ENCODE measurements at places on chromosomes 12 and 14.

DNA sequence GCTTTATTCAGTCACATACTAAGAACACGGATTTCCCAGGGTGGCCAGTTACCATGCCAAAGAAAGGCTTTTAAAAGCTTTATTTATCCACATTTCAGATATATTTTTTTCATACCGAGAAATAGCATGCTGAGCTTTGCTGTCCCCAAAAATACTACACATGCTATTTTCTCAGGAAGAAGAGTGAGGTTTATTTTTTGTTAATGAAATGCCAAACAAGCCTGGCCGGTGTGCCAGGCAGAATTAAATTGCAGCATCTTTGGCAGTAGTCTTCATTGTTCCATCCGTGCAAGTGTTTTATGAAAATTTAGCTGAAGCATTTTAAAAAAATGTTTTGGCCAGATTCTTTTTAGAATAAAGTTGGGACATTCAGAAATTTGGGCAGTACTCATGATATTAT lies 18.8 kb downstream of the RMST start:
- no peak for DNase-seq

GRCh38 chr12:127262615-127263014 lies 1004.4 kb upstream of the TMEM132C start:
- no peak for DNase-seq

DNA sequence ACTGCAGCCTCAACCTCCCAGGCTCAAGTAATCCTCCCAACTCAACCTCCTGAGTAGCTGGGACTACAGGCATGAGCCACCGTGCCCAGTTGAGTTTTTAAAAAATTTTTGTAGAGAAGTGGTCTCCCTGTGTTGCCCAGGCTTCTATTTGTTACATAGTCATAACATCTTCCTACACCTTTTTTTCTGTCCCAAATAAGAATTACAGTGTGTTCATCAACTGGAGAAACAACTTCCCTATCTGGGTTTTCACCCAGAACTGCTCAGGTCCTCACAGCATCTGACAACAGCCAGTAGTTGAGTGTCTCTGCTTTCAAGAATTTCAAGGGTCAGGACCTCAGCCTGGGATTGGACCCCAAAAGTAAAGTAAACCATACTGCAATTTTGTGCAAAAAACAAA lies 235.2 kb upstream of the AMIGO2 start:
- DNase-seq = no peak

GRCh38 chr14:44963775-44964380 lies 1.9 kb downstream of the TOGARAM1 start:
- no peak for DNase-seq

GRCh38 chr12:10491766-10492165 lies 13.9 kb upstream of the EIF2S3B start:
- no peak for DNase-seq

DNA sequence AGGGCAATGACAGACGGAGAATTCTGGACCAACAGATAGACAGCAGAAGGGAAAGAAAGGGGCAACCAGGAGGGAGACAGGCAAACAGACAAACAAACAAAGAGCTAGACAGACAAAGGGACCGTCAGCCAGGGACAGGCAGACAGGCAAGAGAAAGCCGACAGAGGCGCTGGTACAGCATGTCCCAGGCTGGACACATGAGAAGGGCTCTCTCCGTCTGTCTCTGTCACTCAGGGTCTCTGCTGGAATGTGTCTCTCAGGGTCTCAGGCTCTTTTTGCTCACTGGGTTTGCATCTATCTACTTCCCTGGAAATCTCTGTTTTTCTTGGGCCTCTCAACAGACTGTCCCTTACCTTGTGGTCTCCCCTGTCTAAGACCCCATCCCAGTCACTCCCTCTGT lies 8.2 kb upstream of the SMUG1 start:
- no peak for DNase-seq

GRCh38 chr12:4289998-4290790 lies 16.6 kb downstream of the CCND2 start:
- DNase-seq = no peak

GRCh38 chr12:7146906-7147305 lies 16.7 kb downstream of the CLSTN3 start:
- no peak for DNase-seq

GRCh38 chr14:40010961-40011360 lies 578.7 kb upstream of the FBXO33 start:
- DNase-seq = no peak

- DNase-seq = no peak
These were observed 213.3 kb upstream of the SLC16A7 start for GRCh38 chr12:59382282-59383078.

- no peak for DNase-seq
These were observed 94.1 kb downstream of the SLC2A13 start for GRCh38 chr12:40011775-40012129.

GRCh38 chr12:28824849-28825248 lies 324.2 kb upstream of the FAR2 start:
- no peak for DNase-seq

GRCh38 chr14:99671235-99672224 lies 12.6 kb upstream of the CYP46A1 start:
- DNase-seq = no peak

DNA sequence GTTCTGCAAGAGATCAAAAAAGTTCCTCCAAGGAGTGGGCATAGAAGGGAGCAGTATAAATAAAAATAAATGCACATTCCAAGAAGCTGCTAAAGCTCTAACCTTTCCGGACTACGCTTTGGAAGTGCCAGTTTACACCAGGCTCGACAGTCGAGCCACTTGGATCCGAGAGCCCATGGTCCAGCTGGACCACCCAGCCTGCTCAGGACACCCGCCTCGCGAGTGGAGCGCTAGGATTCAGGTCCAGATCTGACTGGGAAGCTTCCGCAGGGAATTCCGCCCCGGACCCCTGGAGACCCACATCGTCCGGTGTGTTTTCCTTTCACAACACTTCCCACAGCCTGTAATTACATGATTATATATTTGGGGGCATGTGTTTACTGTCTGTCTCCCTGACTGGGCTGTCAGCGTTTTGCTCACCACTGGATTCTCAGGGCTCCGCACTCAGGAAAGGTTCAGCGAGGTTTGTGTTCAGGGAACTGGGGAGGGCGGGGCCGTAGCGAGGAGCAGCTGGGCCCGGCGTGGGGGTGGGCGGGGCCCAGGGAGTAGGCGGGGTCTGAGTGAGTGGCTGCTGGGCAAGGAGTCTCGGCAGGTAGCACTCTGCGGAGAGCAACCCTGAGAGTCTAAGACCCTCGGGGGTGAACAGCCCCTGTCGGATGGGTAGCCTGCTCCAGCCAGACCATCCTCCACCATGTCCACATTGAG lies 52.3 kb upstream of the TMEM263 start:
- peak; percentile 52 for DNase-seq

- DNase-seq = no peak
These were observed 14.2 kb upstream of the NIN start for GRCh38 chr14:50845166-50845565.

GRCh38 chr12:46676797-46677520 lies 148.8 kb downstream of the SLC38A4 start:
- DNase-seq = no peak

DNA sequence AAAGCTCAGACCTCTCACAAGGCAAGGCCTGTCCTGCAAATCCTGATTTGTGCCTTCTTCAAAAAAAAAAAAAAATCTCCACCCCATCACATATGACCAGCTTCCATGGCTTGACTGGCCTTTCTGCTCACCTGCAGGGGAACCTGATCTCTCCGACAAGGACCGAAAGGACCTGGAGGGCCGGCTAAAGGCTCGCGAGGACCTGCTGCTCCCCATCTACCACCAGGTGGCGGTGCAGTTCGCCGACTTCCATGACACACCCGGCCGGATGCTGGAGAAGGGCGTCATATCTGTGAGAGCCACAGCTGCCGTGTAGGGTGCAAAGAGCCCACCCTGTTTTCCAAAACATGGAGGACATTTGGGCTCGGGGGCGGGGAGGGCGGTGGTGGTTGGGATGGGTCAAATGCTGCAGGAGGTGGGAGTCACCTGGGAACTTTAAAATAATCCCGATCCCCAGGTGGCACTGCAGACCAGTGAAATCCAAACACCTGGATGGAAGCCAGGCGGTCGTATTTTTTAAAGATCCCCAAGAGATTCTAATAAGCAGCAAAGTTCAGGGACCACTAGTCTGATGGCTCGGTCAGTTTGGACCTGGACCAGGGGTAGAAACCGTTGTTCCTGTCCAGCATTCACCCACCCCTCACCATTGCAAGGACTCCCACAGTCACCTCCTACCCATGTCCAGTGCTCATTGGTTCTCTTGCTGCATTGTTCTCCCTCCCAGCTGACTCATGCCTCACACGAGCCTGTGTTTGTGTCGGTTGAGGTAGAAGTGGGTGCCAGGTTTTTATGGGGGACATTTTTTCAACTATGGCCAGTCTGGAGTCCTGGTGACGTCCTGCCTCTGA lies 44.8 kb downstream of the FOXN4 start:
- DNase-seq = peak; percentile 71

- no peak for DNase-seq
These were observed 5.1 kb upstream of the NKX2-1 start for GRCh38 chr14:36524874-36525745.

- DNase-seq = no peak
These were observed 9.2 kb upstream of the LBHD2 start for GRCh38 chr14:103074729-103075367.

- no peak for DNase-seq
These were observed 3.1 kb downstream of the HOXC13 start for GRCh38 chr12:53941750-53942149.

GRCh38 chr14:34135492-34135891 lies 184.6 kb upstream of the EGLN3 start:
- DNase-seq = no peak

DNA sequence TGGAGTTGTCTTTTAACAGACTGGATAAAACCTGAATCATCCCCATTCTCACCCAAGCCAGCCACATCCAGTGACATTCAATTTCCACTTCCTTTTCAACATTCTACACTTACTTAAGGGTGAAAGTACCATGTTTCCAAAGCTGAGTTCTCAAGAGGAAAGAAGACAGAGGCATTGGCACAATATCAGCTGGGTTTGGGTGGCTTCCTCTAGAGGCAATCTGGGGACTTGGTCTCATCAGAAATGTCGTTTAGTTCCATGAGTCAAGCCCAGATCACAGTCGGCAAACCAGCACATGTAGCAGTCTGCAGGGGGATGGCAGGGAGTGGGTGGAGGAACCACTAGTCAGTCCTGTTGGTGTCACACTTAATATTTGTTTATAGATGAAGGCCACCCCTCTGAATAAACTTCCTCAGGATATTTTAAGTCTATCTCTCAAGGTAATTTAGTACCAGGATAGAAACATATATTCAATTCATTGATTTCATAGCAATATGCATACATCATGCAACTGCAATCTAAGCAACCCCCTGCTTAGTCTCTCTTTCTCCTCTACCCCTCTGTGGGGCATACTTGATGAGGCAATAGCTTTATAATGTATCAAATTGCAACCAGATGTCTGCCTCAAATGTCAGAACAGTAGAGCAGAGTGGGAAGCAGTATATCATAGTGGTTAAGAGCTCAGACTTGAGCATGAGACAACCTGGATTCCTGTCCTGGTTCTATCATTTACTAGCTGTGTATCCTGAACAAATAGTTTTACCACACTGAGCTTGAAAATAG lies 3.0 kb downstream of the SRRM4 start:
- peak; percentile 36 for DNase-seq

DNA sequence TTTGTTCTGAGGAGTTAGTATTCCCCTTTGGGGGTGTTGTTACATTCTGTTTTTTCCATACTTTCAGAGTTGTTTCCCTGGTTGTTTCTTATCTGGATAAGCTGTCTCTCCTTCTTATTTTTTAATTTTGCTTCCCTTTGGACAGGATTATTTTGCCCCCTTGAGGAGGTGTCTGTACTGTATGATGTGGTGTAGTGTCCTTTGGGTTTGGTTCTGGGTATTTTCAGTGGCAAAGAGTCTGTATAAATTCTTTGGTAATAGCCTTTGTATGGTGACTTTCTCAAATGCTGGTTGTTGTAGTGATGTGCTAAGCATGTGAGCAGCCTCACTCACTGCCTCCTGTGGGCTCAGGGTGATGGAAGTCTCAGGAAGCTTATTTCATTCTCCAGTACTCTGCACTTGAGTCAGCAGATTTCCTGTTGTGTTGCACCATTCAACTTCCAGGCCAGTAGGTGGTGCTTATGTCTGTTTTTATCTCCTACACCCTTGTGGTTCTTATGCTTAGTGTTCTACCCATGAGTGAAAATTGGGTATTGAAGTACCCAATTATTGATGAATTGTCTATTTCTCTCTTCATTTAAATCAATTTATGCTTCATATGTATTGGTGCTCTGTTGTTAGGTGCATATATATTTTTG lies 103.3 kb upstream of the PMCH start:
- DNase-seq = peak; percentile 26

- peak; percentile 85 for DNase-seq
These were observed 567.9 kb downstream of the MED13L start for GRCh38 chr12:115709540-115710011.

DNA sequence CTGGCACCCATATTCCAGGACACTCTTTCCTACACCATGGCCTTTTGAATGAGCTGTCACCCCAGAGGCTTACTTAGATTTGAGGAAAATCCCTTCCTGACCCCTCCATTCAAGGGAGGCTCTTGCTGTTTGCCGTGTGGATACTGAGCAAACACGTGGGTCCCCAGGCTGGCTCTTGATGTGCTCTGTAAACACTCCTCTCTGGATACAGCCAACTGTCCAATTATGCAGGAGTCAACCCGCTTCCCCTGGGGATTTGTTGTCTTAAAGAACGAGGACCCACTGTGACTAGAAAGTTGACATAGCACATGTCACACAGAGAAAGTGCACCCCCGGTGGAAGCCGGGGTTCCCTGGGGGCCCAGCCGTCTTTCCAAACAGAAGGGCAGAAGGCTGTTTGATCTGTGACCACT lies 75.8 kb upstream of the CEP83 start:
- peak; percentile 85 for DNase-seq

DNA sequence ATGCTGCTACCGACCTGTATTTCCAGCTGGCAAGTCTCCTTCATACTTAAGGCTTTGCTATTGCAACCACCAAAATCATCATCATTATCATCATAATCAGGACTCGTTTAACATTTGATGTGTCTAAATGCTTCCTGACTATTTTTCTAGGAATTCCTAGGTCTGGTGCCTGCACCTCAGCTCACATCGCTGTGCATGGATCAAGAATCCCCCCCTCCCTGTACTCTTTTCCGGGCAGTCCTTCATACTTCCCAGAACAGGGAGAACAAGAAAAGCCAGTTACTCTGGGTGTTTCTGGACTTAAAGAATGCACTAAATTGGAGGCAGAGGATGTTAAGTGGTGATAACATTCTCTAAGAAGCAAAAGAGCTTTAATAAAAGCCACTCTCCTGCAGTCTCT lies 9.4 kb downstream of the ERP27 start:
- no peak for DNase-seq

GRCh38 chr12:67811437-67812361 lies 163.2 kb downstream of the DYRK2 start:
- no peak for DNase-seq

GRCh38 chr14:92907316-92907911 lies 15.5 kb upstream of the CHGA start:
- no peak for DNase-seq

- peak; percentile 86 for DNase-seq
These were observed 225.0 kb downstream of the GXYLT1 start for GRCh38 chr12:41919526-41920261.

- no peak for DNase-seq
These were observed 179.2 kb upstream of the DCN start for GRCh38 chr12:91361864-91362263.

Data from DMS153 (cell line).